ENCODE measurements at places on chromosomes 11 and 22.

DNA sequence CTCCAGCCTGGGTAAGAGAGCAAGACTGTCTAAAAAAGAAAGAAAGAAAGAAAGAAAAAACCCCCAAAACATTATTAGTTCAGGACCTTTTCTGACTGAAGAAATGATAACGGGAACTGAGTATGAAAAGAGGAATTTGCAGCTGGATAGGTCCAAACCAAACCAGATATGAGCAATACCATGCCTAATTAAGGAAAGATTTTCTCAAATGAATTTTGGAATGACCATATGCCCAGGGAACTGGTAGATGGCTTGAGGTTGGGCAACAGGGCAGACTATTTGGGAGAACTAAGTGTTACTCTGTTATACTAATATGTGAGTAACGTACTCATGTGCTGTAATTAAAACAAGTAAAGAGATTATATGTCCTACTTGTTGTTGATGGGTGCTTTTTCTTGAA lies 186.1 kb downstream of the TMEM135 start:
- no peak for DNase-seq

DNA sequence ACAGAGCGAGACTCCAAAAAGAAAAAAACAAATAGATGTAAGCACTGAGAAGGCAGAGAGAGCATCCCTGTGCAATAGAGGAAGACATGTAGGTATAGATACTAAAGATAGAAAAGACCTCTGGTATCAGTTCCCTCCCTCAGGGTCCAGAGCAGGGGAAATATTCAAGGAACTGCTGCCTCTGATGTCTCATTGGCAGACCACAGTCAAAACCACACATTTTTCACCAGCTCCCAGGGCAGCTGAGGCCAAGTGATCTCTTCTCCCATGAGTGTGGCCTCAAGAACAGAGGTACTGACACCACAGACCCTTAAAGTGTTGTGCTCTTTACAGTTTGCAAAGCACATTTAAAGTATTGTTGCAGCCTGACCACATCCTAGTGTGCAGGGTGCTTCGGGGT lies 288.5 kb downstream of the NTM start:
- no peak for DNase-seq

GRCh38 chr11:65059959-65060824 lies 1.8 kb upstream of the NAALADL1 start:
- DNase-seq = no peak

GRCh38 chr11:71977743-71978418 lies 20.8 kb upstream of the IL18BP start:
- peak; percentile 21 for DNase-seq

DNA sequence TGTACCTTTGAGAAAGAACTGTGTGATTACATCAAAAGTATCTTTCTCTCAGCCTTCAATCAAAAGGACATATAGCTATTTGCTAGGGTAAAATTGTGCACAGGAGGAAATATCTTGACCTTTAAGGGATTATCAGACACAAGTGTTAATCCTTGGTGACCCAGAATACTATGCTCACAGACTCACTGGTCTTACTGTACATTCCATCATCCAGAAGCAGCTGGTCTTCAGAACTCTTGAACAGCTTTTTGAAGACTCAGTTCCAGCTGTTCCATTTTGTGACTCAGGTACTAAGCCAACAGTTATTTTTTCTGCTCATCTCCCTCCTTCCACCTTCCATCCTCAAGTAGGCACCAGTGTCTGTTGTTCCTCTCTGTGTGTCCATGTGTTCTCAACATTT lies 19.8 kb downstream of the ZBED5 start:
- DNase-seq = no peak

DNA sequence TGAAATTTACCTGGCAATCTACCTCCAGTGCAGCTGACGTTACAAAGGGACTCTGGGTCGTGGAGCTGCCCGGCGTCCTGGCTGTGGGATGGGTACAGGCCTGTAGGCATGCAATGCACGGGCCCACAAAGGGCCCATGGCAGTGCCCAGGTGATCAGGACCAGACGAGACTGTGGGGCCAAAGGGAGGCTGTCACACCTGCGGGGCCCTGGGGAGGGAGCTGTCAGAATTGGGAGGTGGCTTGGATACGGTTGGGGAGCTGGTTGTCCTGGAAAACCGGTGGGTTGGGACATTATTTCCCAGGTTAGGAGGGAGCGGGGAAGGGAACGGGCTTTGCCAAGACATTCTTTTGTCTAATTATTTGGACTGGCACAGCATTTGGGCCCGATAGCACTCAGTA lies 958.5 kb downstream of the BRD1 start:
- DNase-seq = no peak

DNA sequence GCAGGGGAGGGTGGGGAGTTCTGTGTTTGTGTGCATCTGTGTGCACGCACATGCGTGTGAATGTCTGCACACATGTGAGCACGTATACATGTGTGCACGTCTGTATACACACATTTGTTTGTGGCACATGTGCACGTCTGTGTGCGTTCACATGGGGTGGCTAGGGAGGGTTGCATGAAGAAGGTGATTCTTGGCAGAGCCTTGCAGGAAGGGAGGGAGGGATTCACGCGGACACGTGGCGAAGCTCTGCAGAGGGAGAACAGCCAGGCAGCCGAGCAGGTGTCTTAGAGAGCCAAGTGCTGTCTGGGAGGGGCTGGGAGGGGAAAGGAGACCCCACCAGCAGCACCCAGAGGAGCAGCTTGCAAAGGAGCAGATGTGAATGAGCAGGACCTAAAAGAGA lies 372.1 kb downstream of the BRD1 start:
- no peak for DNase-seq

- DNase-seq = no peak
These were observed 3.0 kb upstream of the APLNR start for GRCh38 chr11:57240007-57240406.

DNA sequence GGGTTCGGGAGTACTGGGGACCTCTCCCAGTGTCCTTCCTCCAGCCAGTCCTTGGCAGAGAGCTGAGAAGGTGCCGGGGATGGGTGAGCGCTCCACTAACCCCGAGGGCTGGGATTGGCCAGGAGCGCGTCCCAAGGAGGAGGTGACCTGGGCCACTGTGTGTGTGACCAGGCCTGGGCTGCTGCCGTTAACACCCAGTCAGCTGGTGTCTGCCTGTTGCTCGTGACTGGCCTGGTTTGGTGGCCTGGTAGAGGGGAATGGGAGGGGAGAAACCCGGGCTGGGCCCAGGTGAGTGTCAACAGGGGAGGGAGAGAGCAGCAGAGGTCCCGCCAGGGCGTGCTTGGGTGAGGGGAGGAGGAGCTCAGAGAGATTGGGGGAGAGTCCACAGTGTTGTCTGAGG lies 29.9 kb upstream of the GRAMD4 start:
- no peak for DNase-seq

- DNase-seq = no peak
These were observed 22.3 kb downstream of the PPFIBP2 start for GRCh38 chr11:7536100-7536499.

GRCh38 chr11:76770642-76771445 lies 12.3 kb upstream of the TSKU start:
- no peak for DNase-seq

Data from immature natural killer cell (primary cell).